ENCODE measurements at places on chromosomes 16 and 17.

DNA sequence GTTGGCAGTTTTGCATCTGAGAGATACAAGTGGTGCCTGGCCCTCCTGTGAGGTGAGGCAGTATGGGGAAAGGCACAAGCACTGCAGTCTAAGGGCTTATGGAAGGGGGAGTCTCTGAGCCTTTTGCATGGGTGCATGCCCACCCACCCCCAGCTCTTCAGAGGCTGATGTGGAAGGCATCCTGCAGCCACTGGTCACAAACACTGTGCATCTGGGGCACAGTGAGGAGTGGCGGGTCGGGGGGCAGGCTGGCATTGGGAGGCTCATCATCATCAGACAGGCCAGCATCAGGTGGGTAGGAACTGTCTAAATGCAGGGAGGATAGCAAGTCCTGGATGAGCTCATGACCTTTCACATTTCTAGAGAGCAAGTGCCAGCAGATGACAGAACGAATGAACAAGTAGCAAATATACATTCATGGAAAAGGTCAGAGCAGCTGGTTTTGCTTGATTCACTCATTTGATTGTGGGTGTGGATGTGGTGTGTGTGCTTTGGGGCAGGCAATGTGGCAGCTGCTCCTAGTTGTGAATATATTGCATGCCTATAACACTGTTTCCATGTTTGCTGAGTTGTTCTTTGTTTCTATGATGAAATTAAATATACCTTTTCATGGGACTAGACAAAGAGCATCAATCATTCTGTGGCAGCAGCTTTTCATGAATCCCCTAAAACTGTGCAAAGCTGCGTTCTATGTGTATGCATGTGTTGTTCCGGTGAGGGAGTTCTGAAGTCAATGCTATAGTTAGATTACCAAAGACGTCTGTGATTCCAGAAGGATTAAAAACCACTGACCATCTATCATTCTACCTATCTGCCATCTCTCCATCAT lies 29.2 kb downstream of the TRIM25 start:
- DNase-seq: no peak

DNA sequence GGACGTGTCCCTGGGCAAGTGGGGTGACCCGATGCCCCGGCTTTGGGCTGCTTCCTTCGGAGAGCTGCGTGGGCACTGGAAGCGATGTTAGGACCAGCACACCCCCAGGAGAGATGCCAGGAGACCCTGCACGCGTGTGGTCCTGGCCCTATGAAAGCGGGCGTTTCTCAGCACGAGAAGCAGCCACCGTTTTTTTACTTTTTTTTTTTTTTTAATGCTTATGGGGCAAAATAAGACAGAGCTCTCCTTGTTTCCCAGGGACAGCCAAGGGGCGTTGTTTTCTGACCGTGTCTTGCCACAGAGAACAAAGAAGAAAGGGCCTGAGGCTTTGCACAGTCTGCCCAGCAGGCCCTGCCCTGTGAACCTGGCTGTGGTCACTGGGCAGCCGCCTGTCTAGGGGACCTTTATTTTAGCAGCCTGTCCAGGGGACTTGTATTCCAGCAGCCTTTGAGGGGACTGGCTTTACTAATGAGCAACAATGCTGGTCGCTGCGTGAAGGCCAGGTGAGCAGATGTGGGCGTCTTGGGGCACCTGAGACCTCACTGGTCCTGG lies 996 bp downstream of the SLC25A10 start:
- DNase-seq: no peak

GRCh38 chr17:3030096-3030495 lies 33.3 kb downstream of the OR1D5 start:
- DNase-seq: no peak

GRCh38 chr17:17904166-17905035 lies 67.6 kb upstream of the SREBF1 start:
- DNase-seq: no peak

- DNase-seq: no peak
These were observed 123.2 kb upstream of the ANKFN1 start for GRCh38 chr17:56030009-56030624.

DNA sequence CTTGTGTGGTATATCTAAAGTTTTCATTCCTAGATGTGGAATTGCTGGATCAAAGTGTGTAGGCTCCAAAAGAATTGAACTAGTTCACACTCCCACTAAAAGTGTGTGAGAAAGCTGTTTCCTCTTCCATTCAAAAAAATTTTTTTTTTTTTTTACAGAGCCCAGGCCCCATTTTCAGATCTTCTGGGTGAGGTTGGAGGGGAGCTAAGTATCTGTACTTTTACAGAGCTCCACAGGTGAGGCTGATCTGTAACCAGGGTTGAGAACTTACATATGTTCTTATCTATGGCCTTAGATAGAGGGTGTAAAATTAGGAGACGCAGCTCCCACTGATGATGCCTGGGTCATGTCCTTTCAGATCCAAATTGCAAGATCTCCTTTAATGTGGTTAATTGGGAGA lies 31.9 kb downstream of the HLF start:
- DNase-seq: no peak

- no peak for DNase-seq
These were observed 47.8 kb upstream of the FBXO47 start for GRCh38 chr17:39014795-39015545.

DNA sequence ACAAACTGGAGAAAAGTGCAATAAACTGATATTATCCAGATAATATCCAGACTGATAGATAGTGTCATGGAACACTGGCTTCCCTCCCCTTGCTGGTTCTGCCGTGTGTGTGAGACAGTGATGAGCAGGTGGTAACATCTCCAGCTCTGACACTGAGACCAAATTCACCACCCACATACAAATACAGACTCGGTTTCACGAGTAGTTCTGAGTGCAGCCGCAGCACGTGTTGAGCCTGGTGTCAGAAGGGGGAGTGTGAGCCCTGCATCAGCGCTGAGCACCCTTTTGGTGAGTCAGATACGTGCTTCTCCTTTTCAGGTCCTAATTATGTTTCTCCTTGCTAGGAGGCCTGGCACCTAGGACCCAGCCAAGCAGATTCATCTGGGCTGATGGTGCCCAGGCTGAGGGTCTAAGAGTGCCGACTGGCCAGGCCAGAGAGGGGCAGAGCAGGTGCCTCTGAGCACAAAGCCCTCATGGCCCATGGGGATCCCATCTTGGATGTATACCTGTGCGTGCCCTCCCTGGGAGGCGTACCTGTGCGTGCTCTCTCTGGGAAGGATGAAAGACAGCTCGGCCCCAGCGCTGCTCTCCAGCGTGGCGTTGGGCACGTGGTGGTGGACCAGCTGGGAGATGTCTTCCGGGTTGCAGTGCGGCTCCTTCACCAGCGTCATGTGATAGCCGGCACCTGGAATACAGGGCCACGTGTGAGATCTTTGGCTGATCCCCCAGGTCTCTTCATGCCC lies 27.3 kb upstream of the RNPS1 start:
- peak; percentile 52 for DNase-seq

DNA sequence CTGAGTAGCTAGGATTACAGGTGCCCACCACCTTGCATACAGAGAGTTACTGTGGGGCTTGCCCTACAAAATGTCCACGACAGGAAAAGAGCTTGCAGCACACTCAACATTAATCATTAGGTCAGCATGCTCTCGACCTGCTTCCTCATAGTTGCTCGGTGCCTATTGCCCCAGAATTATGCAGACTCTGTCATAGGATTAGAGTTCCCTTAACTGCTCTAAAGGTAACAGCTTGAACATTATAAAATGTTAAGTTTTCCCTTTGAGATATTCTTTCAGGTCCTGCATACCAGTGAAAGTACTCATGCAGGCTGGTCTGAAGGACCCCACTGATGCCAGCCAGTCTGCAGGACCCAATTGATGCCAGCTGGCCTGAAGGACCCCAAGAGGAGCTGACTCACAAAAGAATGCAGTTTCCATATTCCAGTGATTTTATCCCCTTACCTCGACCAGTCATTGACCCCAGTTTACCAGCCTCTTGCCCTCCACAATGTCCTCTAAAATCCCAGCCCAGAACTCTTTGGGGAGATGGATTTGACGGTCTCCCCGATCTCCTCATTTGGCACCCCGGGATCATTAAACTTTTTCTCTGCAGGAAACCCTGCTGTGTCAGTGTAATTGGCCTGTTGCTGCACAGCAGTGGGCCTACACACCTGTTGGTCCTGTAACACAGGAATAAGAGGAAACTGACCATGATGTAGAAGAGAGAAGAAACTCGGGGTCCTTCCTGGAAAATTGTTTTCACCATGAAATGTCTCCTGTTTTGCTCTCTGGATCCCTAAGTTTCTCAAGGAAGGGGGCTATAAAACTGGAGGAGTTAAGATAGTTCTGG lies 10.6 kb downstream of the ICAM2 start:
- no peak for DNase-seq

DNA sequence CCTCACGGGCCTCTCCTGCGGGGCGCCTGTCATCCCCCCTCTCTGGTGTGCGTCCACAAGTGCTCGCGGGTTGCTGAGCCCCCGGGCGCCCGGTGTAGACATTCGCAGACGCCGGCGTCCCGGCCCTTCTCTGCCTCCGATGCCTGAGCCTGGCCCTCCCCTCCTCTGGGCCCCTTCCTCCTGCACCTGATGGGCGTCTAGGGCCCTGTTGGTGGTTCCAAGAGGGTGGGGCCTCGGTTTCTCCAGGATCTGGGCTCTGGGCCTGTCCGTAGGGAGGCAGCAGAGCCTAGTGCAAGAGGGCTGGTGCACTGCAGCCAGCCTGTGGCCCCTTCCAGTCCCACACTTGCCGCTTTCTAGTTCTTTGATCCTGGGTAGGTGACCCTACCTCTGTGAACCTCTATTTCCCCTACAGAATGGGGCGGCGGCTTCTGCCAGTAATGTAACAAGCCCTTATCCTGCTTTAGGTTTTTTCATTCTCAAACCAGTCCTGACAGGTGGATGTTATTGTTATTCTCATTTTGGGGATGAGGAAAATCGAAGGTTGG lies 623 bp downstream of the E4F1 start:
- peak; percentile 56 for DNase-seq

GRCh38 chr17:39208893-39209292 lies 8.8 kb downstream of the RPL19 start:
- DNase-seq: peak; percentile 66

GRCh38 chr17:66576473-66576872 lies 258.4 kb upstream of the CACNG5 start:
- DNase-seq: no peak

DNA sequence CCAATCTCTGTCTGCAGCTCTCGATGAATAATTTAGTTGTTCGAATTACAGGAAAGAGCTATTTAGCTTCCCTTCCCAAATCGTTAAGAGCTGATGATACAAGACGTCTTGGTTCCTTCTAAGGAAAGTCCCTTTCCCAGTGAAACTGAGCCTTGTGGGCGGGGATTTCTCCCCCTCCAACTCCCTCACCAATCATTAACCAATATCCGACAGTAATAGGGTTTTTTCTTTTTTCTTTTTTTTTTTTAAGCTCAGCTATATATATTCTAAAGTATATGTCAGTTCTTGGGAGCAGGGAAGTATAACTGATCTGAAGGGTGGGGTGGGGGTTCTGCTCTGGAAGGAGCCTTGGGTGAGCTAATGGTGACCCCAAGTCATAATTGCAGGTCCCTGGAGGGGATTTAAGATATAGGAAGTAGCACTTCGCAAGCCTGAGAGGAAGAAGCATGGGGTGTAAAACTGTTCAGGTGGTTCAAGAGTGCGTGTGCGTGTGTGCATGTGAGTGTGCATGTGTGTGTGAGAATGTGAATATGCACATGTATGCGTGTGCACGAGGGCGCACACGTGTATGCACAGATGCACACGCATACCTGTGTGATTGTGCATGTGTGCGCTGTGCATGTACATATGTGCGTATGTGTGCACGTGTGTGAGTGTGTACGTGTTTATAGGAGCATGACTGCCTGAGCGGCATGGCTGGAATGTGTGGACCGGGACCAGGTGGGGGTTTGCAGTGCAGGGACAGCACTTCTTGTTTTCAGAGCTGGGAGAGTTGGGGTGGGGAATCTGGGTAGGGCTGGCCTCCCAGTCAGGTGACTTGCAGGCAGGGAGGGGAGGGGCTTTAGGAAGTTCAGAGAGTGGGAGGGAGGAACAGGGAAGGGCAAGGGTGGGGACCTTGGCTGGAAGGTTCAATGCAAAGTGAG lies 42.7 kb downstream of the SOCS3 start:
- peak; percentile 63 for DNase-seq

DNA sequence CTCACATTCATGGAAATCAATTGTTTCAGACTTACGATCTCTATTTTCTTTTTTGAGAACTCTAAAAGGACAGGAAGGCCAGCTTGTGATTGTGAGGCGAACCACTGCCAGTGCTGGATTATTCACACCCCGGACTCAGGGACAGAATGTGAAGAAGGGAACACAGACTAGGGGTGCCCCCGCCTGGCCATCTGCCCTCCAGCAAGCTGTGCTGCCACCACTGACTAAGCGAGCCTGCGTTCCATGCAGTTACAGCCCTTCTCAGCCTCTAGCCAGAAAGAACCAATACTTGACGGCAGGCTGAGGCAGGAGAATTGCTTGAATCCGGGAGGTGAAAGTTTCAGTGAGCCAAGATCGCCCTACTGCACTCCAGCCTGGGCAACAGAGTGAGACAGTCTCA lies 2.8 kb downstream of the HAGH start:
- peak; percentile 39 for DNase-seq

DNA sequence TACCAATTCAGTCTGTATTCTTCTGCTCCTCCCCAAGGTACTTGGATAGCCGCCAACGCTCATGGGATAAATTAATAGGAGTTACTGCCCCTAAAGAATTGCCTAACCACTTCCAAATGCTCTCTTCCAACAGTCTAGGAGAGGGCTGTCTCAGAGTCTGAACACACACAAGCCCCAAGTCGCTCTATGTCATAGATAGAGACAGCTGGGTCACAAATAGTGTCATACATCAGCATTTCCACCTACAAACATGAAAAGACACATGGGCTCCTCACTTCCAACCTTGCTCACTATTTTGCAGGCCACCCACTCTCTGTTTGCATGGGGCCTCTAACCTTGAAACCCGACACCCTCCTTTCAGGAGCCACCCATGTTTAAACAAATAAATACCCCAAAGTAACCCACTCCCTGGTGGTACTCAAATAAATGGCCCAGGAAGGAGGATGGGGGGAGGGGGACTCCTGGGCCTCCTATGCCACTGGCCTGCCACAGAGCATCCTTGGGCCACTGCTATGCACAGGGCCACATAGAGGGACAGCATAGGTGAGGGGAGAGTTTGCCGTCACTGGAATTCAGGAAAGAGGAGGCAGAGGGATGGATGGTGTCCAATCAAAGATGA lies 265.9 kb downstream of the SOX9 start:
- DNase-seq: no peak

DNA sequence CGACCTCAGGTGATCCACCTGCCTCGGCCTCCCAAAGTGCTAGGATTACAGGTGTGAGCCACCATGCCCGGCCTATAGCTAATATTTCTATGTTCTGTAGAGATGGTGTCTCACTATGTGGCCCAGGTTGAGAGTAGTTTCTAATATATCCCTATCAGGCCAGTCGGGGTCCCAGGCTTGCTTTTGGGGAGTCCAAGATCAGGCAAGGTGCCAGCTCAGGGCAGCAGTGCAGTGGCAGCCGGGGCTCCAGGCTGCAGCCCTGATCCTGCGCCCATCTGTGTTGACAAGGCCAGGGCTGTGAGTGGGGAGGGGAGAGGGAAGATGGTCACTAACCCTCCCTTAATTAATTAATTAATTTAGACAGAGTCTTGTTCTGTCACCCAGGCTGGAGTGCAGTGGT lies 77.6 kb upstream of the CDC42EP4 start:
- DNase-seq: no peak

GRCh38 chr16:75477680-75478473 lies 13.4 kb upstream of the TMEM170A start:
- no peak for DNase-seq

Data from GM10248 (cell line).